ENCODE measurements at places on chromosomes 12 and 14. TPM values are rescaled to one million over a fixed set of nuclear protein-coding genes. Genes with fewer than 3 reads are reported as not detected.

GRCh38 chr14:74444866-74445265 is 18.9 kb upstream of the SYNDIG1L start:
- no peak for DNase-seq

DNA sequence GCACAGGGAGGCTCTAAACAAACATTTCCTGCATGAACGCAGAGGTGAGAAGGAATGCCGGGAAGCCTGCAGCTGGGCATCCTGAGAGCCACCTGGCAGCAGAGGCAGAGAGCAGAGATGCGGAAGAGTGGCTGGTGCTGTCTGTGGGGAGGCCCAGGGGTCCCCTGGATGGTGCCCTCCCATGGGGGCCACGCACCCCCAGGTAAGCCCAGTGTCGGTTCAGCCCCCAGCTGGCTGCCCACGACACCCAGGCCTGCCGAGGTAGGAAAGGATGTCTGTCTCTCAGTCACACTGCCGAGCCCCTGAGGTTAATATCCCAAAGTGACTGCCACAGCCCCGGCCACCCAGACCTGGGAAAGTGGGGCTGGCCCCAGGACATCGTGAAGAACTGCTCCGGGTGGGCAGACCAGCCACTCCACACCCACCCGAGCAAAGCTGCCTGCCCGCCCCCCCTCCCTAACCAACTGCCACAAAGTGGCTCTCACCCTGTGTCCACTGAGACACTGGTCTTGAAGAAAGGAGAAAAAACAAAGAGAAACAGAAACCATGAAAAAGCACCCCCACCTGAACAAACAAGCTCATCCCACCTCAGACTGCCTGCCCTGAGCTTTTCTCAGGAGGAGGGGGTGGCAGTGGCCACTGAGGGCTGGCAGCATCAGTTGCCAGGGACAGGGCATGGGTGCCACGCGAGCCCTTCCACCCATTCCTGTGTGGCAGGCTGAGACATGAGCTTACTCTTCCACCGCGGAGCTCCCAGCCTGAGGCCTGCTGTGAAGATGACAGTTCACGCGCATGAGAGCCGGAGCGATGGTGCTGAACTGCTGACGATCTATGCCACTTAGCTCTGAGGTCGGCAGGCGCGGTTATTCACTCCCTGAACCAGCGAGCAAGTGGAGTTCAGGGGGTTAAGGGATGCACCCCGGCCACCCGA is 40.8 kb downstream of the CCDC88C start:
- DNase-seq, result no peak

GRCh38 chr12:56011509-56012090 is 9.2 kb upstream of the IKZF4 start:
- DNase-seq, result no peak

GRCh38 chr12:93536766-93537488 is 35.5 kb upstream of the SOCS2 start:
- DNase-seq, result no peak

GRCh38 chr12:89280833-89281538 is 71.3 kb downstream of the DUSP6 start:
- DNase-seq, result no peak

DNA sequence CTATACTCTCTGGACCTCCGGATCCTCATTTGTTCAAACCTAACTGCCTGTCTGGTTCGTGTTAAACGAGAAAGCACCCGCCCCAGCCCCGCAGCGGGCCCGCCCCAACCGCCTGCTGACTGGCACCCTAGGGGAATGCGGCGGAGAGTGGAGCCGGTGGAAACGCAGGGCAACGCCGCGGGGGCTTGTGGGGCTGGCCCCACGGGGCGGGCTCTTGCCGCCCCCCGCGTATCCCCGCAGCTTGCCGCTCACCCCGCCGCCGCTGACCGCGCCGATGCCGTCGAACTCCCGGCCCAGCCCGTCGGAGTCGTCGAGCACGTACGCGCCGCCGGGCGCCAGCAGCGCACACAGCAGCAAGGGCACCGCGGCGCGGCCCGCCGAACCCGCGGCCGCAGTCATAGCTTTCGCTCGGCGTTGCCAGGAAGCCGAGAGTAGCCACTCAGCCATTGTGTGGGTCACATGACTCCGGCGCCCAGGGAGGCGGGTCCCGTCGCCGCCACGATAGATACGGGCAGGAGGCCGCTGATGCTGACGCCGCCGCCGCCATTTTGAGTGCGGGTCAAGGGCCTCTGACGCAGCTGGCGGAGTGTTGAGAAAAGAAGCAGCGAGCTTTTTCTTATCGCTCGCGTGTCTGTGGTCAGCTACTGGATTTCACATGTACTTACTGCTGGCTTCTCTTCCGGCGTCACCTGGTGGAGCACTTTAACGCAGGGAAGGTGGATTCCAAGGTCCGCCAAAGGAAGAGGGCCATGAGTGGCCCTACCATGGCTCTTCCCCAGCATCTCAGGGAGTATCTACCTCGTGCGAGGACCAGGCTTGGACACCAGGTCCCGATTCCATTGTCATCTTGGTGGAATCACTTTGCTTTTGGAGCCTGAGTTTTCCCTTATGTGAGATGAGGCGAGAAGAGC is at the start of gene GALC:
TSS of gene GALC (minus strand) at position 465 of the 911 bp plus-strand sequence. CDS start at position 447, 18 bp downstream.
- peak; percentile 88 for DNase-seq

DNA sequence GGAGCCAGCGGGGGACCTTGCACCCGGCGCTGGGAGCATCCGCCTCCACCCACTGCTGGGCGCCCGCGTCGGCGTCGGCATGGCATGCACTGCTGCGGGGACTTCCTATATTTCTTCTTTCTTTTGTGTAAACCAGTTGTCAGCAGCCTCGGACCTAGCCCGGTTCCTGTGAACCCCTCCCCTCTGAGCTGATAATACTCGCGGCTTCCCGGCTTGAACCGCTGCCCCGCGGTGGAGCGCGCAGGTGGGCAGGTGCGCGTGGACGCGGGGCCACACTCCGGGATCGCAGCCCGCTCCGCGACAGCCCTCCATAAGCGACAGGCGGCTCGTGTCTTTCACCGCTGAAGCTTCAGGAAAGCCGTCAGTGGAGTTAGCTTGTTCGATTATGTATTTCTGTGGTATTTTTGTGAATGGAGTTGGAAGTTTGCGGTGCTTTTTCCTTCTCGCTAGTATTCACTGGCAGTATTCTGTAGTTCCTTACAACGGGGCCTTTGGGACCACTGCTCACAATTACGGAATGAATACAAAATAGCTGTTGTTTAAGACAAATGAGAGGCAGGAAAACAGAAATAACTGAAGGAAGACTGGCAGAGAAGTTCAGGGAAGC is 870 bp downstream of the BMAL2 start:
- no peak for DNase-seq

GRCh38 chr12:88944397-88944796 is 364.1 kb upstream of the KITLG start:
- no peak for DNase-seq

MEG3 gene
- polyA plus RNA-seq, result 559 TPM

DNA sequence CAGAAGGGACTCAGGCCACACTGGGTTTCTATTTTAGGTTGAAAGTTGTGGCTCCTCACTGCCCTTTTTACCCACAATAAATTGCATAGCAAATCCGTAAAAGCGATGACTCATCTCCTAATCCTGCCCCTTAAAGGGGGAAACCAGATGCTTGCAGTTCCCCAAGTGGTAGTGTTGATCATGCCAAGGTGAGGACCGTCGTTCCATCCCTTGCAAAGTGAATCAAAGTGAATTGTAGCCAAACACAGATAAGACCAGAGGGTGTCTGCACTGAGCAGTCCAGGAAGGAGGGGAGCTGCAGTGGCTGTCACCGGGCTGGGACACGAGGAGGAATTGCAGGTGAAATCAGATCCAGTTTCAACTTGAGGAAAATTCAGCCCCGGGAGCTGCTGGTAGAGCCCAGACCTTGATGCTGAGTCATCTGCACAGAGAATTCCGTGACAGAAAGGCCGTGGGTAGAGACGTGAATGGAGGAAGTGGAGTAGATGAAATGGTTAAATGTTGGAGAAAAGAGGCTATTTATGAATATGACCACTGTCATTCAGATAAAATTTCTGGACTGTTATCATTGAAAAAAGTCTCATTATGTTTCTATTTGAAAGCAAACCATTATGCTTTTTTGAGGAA is 44.2 kb upstream of the MMP17 start:
- no peak for DNase-seq

GLI1 gene
- polyA plus RNA-seq, result 34.5 TPM

DNA sequence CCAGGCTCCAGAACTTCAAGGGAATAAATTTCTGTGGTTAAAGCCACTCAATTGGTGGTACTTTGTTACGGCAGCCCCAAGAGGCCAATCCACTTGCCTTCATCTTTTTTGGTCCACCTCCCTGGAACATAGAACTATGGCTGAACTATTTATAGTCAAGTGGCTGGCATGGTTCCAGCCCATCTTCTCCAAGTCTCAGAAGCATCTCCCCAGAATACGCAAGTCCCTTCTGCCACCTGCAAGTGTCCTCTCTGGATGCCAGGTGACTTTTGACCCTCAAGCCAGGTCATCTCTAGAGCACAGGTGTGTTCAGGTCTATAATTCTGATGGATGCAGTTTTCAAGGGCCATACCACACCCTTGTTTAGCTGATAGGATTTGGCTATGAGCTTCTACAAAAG is 371.5 kb downstream of the AACS start:
- no peak for DNase-seq

DNA sequence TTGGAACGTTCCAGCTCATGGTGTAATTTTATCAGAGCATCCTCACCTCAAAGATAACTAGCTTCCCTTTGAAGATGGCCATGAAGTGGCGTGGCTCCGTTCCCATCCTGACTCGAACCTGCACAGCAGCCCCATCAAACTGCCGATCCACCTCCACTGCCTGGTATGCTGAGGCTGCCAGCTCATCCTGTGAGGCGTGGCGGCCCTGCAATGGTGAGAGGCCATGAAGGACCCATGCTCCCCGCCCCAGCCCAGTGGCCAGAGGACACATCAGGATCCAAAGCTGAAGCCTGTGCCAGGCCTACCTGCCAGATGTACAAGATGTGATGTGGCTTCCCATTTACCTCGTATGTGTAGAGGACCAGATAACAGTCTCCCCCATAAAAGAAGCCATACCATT is 11.2 kb downstream of the AVIL start:
- DNase-seq, result no peak

- DNase-seq, result no peak
These were observed 176.8 kb downstream of the GXYLT1 start for GRCh38 chr12:41967668-41968500.

DNA sequence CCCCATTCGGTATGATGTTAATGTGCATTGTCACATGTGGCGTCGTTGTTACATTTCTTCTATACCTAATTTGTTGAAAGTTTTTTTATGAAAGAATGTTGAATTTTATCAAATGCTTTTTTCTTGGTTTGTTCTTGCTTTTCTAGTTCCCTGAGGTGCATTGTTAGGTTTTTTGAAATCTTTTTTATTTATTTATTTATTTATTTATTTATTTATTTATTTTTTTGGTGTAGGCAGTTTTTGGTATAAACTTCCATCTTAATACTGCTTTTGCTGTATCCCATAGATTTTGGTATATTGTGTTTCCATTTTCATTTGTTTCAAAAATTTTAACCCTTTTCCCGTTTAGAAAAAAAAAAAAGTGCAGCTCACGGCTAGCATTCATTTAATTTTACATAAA is 121.1 kb upstream of the HMGA2 start:
- no peak for DNase-seq

SERPINA10 gene
- polyA plus RNA-seq, result 0.39 TPM

TMEM253 gene
- polyA plus RNA-seq, result 1.0 TPM

GRCh38 chr12:74999474-74999873 is 210.2 kb downstream of the KCNC2 start:
- no peak for DNase-seq

- DNase-seq, result no peak
These were observed 778 bp upstream of the C1R start for GRCh38 chr12:7092986-7093460.

C12orf60 gene
- polyA plus RNA-seq, result 3.2 TPM

DNA sequence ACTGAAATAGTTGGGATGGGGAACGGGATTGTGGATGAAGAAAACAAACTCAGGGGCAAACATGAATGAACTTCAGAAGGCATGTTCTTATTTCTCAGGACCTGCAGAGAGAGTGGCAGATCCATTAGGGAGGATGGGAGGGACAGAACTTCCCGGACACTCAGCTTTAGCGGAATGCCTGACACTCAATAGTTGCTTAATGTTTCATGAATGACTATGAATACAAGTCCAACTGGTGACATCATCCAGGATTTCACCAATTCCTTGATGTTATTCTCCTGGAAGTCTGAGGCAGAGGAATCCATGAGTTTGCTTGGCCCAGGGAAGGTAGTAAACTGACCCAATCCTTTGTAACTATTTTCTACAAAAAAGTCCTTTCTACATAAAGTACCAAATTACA is 37.8 kb upstream of the LRRC10 start:
- DNase-seq, result no peak

DNA sequence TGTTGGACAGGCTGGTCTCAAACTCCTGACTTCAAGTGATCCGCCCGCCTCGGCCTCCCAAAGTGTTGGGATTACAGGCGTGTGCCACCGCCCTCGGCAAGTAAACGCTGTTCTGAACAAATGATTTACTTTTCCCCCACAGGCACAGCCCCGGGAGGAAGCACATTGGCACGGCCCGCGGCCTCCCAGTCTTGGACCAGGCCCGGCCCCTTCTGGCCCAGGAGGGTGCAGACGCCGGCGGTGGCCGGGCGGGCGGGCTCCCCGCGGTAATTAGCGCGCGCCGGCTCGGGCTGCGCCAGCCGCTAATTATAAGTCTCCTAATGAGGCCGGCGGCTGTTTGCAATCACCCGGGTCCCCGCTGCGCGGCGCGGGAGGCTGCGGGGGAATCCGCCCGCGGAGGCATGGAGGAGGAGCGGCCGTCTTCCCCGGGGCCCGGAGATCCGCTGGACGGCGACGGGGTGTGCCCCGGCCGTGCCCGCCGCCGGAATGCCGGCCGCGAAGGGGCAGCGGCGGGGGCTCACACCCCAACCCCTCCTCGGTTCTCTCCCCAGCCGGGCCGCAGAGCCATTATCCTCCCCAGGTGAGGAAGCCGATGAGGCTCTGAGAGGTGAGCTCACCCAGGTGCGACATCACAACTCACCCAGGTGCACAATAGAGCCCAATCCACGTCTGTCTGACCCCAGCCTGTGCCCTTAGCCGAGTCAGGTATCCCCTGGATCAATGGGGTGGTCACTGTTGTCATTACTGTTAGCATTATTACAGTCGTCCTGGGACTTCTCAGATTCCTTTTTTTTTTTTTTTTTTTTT is 3.3 kb upstream of the POP5 start:
- DNase-seq, result peak; percentile 13

DEGS2 gene
- 9.9 TPM for polyA plus RNA-seq

All from right lung (tissue), 10 donors.